Activated CD4-positive, alpha-beta T cell treated with anti-CD3 and anti-CD28 coated beads for 1 hour (primary cell): ENCODE measurements at places on chromosomes 2 and 18.

- no peak for DNase-seq
Measured at GRCh38 chr2:156553714-156554442, 117.7 kb downstream of the GPD2 start.

DNA sequence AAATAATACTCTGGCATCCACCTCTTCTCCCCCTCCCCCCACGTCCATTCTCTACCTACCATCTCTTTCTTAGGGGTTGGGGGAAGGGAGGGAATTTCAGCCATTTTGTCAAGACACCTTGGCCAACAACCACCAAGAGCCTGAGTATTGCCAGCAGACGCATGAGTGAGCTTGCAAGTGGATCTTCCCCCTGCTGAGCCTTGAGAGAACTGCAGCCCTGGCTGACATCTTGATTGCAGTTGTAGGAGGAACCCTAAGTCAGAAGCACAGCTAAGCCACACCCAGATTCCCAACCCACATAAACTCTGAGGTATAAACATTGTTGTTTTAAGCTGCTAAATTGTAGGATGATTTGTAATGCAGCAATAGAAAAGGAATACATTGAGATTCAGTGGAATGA is 165.6 kb downstream of the TMEFF2 start:
- no peak for DNase-seq

DNA sequence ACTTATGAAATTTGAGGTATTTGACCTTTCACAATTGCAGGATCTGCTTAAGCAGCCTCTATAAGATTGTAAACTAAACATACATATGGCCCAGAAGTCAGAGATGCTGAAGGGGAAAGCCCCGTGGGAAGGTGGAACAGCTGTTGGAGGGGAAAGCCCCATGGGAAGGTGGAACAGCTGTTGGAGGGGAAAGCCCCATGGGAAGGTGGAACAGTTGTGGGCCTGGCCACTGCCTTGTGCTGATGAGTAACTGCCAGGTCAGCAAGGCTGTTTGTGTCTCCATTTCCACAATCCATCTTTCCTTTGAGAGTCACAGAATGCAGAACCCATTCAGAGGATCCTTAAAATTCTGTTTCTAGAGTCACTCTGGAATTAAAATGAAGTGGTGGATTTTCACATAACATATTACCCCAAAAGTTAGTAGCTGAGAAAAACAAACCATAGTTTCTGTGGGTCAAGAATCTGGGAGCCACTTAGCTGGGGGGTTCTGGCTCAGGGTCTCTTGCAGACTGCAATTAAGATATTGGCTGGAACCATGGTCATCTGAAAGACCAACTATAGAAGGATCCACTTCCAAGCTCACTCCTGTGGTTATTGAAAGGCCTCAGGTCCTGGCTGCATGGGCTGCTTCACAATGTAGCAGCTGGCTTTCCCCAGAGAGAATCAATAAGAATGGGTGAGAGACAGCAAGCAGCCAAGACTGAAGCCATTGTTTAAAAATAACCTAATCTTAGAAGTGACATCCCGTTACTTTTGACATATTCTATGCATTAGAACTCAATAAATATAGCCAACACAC is 86.6 kb upstream of the CAVIN2 start:
- DNase-seq, result no peak

GRCh38 chr2:107263628-107264027 is 377.7 kb upstream of the ST6GAL2 start:
- no peak for DNase-seq

GRCh38 chr2:164642268-164642667 is 21.0 kb upstream of the GRB14 start:
- no peak for DNase-seq

GRCh38 chr2:5693287-5694201 is 1.4 kb downstream of the SOX11 start:
- DNase-seq, result no peak

GRCh38 chr2:95391641-95392310 is 10.7 kb upstream of the FAHD2A start:
- no peak for DNase-seq

DNA sequence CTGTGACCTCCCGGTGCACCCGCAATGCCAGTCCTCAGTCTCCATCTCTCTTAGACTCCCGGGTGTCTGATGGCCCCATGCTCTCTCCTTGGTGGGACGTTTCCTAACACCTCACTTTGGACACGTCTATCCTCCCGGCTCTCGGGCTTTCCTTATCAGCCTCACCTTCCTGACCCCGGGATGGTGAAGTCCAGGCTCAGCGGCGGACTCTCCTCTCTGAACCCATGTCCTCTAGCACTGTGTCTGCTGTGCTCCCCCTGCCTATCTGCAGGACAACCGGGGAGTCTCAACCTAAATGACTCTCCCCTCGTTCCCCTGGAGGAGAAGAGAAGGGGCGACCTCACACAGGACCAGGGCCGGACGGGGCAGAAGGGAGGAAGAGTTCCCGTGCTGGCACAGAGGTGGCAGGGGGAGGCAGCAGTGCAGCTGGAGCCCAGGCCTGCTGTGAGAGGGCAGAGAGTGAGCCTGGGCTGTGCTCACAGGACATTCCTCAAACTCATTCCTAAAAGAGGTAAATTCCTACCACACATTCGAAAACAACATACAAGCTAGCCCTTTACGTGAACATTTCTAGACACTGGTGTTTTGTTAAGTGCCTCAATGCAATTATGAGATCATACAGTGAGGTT is 41.9 kb downstream of the MBP start:
- no peak for DNase-seq

DNA sequence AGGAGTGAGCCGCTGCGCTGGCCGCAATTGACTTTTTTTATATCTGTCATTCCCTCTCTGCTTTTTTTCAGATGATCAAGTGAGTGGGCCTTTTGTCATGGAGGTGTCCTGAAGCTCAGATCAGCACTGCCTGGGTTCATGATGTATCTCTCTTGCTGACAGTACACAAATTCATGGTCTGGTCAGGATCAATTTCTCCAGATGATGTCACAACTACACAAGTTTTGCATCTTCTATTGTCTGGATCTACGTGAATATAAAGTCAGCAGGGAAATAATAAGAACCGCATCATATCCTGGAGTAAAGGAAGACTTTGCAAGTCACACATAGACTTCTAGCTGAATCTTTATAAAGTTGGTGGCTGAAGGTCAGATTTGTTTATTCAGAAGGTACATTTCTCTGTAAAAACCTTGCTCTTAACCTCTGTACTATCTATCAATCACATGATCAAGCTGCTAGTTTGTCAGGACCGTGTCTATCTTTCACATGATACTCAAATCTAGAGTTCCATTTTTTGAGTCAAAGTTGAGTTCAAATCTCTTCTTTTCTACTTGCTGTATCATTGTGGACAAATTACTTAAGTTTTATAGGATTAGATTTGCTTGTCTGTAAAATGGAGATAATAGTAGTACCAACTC is 13.1 kb upstream of the CD28 start:
- DNase-seq, result no peak

DNA sequence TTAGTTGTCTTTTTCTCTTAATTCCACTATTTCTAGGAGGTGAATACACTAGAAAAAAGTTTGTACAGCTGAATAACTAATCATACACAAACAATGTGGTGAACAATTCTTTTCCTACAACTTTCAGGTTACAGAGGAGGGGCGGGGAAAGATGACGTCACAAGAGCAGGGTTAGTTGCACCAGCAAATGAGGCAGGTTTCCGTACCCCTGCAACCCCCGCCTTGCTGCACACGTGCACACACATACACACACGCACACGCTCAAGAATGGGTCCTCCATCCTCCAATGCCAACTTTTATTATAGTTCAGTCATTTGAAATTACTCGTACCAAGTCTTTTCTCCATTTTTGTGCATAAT is 122.8 kb downstream of the ARL4C start:
- DNase-seq, result no peak

DNA sequence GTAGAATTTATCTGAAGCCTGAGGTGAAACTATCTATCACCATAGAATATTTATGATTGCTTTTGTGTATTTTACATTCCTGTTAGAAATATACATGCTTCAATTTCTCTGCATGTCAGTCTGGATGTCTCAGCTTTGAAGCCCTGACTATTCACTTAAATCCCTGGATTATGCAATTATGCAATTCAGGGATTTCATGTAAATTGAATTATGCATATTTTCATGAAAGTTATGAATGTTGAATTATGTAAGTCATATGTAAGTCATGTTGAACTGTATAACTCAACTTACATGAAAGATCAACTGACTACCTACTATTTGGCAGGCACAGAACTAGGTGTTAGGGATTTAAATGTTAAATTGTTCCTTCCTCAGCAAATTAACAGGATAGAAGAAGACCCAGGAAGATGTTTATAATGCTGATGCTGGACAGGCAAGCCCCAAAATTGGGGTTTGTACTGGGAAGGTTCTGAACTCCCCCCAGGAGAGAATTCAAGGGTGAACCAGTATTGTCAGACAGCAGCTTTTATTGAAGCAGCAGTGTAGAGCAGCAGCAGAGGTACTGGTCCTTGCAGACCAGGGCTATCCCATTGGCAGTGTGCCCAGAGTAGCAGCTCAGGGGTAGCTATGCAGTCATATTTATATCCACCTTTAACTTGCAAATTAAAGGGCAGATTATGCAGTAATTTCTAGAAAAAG is 236.5 kb downstream of the ZNF804A start:
- DNase-seq, result no peak

- no peak for DNase-seq
Measured at GRCh38 chr2:100485396-100485795, 15.1 kb downstream of the NMS start.
